SK-MEL-5 (cell line): ENCODE measurements at places on chromosomes 6 and 20. TPM values are rescaled to one million over a fixed set of nuclear protein-coding genes. Genes with fewer than 3 reads are reported as not detected.

Gene ENPP3
- 0.66 and 1.5 TPM in 2 replicates for total RNA-seq

Gene MYLK4
- total RNA-seq, result 0.24 and 0.34 TPM in 2 replicates

Gene WFDC10B
- total RNA-seq, result not detected in 2 replicates

GRCh38 chr6:136920671-136921380 lies 1.3 kb upstream of the SLC35D3 start:
- no peak for DNase-seq

DNA sequence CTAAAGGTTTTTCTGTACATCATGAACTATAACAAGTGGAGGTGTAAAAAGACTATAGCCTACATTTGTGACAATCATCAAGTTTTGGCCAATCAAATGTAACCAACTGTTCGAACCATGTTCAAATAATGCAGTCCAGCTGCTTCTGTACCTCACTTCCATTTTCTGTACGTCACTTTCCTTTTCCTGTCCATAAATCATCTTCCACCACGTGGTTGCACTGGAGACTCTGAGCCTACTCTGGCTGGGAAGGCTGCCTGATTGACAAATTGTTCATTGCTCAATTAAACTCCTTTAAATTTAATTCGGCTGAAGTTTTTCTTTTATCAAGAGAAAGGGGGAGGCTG lies 270.4 kb upstream of the JARID2 start:
- peak; percentile 37 for DNase-seq

DNA sequence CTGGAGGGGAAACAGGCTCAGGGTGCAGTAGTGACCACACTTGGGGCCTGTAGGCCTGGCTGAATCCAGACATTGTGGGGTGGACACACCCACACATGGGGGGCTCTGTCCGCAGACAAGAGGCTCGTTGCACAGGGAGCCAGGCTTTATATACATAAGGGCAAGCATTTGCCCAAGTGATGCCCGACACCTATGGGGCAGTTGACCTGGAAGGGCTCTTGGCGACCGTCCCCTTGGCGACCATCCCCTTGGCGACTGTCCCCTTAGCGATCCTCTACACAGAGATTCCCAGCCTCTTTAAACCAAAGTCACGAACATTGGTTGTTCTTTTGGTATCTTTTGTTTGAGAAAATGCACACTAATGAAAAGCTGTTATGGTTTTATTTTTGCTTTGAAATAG lies 2.7 kb downstream of the TOX2 start:
- no peak for DNase-seq
